Stromal cell of bone marrow (primary cell): ENCODE measurements at places on chromosomes 4 and X.

DNA sequence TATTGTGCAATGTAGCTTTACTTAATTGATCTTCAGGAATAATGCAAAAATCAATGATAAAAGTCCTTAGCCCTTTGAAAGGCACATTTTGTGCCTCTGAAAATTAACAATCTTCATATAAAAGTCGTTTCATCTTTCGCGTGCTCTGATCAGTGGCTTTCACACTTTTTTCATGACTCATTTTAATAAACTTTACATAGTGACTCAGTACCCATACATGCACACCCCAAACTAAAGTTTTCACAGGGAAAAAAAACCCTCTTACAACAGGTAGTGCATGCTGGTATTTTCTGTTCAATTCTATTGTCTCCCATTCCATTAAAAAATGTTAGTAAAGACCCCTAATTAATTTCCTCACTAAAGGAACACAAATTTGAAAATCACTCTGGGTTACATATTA is 21.5 kb downstream of the RWDD4 start:
- DNase-seq: no peak

DNA sequence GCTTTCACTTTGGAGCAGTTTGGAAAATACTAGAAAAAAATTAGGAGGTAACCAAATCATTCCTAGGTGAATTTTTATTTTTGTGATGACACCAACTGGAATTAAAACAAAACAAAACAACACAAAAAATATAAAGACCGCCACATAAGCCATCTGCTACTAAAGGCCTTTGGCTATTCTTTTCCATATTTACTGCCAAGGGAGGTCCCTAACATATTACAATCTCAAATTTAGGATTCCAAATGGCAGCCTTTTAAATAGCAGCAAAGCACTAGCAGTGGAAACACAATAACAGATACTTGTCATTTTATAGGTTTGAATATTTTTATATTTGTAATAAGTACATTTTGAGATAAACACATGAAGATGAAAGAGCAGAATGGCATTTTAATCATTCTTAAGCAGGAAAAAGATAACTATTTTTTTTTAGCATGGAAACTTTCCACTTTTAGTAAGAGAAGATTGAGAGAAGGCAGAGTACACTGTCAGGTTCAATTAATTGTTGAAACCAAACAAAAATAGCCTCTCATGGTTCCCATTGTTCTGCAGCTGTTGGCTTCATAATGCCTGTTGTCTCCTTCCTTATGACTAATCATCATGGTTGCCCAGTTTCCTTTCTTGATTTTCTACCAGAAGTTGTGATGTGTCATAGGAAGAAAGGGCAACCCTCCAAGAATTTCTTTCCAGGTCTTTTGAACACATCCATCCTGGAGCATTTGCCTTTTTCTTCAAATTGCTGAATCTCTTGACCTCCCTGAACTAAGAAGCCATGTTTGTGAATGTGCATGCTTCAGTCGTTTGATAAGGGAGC is 219.0 kb upstream of the EMCN start:
- DNase-seq: peak; percentile 87

GRCh38 chr4:1983846-1984405 is 24.8 kb downstream of the NELFA start:
- no peak for DNase-seq

GRCh38 chrX:42933187-42933586 is 155.2 kb upstream of the PPP1R2C start:
- no peak for DNase-seq

DNA sequence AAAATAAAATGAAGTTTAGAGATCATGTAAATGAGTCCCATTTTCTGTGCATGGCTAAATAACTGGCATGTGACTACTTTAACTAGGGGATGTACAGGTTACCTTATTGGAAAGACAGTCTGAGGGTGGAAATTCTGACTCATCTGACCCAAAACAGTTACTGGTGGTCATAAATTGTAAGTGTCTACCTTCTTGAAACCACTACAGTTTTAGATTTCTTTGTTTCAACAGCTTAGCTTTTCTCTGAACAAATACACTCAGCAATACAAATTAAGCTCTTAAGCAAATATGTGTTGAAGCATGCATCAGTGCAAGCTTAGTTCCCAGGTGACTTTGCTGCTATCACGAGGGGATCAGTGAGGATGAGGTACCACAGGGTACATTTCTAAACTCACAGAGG is 60.7 kb upstream of the PGM2 start:
- no peak for DNase-seq

- DNase-seq: no peak
Observed at GRCh38 chr4:15737255-15737654, 34.4 kb downstream of the BST1 start.
